Suprapubic skin (tissue), 4 donors: ENCODE measurements at places on chromosomes 12 and 14.
A peak's percentile ranks its signal among the peaks of the same experiment; 100 is the strongest.

DNA sequence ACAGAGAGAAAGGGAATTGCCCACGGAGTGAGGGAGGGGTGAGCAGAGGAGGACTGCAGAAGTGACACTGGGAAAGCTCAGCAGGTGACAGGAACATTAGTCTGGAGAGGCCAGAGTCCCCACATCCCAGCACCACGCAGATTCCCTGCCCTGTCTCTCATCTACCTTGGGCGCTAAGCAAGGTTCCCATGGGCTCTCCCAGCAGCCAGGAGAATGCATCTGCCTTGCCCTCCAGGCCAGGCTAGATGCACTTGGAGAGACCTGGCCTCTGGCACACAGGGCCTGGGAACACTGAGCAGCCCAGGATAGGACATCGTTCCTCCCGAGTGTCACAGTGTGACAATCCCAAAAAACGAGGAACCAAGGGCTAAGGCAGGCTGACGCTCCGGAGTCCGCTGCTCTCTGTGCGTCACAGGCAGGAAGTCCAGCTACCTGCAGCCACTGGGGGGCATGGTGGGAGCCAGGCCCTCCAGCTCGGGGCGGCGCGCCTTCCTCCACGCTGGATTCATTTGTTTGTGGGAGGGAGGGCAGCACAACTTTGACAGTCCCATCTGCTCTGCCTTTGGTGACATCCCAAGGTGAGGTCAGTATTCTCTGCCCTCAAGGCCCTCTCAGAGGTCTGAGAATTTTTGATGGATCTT, 5.4 kb upstream of the NGB start:
- H3K36me3 ChIP-seq, result peaks cover 44% of the 10 kb centered on the region
- no peak overlapping the region for H3K27ac ChIP-seq
- peaks cover 15% of the 10 kb centered on the region for H3K27me3 ChIP-seq
- DNase-seq, result no peak
- H3K4me1 ChIP-seq, result peaks cover under 1% of the 10 kb centered on the region
- H3K4me3 ChIP-seq, result no peak overlapping the region

- H3K4me3 ChIP-seq, result no peak overlapping the region
- H3K36me3 ChIP-seq, result no peaks in the 10 kb centered on the region
- no peak for DNase-seq
- H3K27me3 ChIP-seq, result no peaks in the 10 kb centered on the region
Observed at GRCh38 chr14:40345334-40345733, 913.1 kb upstream of the FBXO33 start.

DNA sequence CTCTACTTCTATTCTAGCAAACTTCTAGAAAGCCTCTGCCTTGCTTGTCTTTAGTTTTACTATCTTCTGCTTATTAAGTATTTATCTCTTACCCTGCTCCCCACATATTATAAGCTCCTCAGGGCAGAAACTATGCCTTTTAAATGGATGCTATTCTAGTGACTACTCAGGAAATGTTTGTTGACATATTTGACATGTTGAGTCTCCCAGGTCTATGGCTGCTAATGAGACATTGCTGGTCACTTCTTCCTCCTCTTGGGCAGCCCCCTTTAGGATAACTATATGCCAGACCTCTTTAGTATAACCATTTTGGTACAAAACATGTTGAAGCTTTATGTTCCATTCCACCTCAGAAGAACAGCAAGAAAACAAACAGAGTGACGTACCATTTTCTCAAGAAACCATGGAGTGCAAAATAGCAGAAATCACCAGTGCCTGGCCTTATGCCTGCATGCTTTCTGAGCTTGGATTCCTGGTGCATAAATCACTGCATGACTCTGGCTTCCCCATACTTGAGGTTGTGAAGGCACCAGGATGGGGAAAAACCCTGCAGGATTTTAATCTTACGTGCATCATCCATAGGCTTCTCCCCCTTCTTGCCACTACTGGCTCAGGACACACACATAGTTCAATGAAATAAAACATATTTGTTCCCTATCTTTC, 202.6 kb downstream of the TMX1 start:
- no peak overlapping the region for H3K4me3 ChIP-seq
- H3K36me3 ChIP-seq, result no peaks in the 10 kb centered on the region
- no peak for DNase-seq
- no peak overlapping the region for H3K27ac ChIP-seq

DNA sequence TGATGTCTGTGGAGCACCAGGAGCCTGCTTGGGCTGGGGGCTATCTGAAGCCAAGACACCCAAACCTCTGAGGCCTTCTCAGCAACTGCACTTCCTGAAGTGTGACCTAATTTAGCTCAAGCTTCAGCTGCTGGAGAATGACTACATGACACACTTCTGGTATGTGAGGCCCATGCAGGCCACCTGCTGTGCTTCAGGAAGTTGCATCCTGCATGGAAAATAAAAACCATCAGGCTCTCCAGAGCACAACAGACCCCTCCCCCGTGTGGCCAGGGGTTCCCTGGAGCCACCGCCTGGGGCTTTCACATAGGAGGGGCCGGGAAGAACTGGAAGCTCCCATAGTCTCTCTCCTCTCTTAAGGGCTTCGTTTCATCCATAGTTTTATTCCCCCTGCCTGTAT, 217.7 kb downstream of the SLC15A4 start:
- no peak overlapping the region for H3K4me3 ChIP-seq
- no peaks in the 10 kb centered on the region for H3K36me3 ChIP-seq
- H3K4me1 ChIP-seq, result no peaks in the 10 kb centered on the region
- H3K27me3 ChIP-seq, result no peaks in the 10 kb centered on the region

DNA sequence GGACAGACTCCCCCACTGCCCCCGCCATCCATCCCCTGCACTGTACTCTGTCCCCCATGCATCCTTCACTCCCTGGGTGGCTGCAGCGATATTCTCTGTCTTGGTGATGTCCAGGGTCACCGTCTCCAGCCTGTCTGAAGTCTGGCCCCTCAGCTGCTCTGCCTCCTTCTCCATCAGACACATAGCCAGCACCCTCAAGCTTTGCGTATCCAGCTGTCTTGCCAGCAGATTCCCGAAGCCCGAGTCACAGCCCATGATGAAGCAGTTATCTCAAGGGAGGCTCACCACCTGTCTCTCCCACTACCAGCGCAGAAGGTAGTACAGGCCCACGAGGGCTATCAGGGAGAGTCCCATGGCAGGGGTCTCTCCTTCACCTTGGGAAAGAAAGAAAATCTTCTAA, 77.8 kb downstream of the HSD17B6 start:
- DNase-seq, result no peak
- no peak overlapping the region for H3K4me3 ChIP-seq
- H3K27ac ChIP-seq, result no peak overlapping the region
- H3K36me3 ChIP-seq, result no peaks in the 10 kb centered on the region

DNA sequence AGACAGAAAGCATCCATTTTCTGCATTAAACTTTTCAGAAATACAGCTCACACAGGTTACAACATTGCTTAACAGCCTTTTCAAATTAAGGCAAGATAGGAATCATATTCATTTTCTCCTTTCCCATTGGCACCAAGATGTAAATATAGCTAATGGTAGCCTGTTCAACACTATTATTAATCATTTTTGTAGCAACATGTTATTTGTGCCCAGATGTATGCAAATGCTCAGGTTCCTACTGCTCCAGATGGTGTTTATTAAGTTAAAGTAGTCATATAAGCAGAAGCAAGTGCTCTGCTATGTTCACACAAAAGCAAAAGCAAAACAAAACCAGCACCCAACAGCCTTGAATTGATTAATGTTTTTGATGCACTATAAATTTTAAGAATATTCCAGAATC, 1110.6 kb downstream of the SLC6A15 start:
- no peak overlapping the region for H3K4me3 ChIP-seq
- H3K36me3 ChIP-seq, result no peaks in the 10 kb centered on the region

- peaks cover 80% of the 10 kb centered on the region for H3K36me3 ChIP-seq
- H3K4me1 ChIP-seq, result peaks cover 18% of the 10 kb centered on the region
- no peaks in the 10 kb centered on the region for H3K27me3 ChIP-seq
- no peak for DNase-seq
- no peak overlapping the region for H3K4me3 ChIP-seq
Observed at GRCh38 chr12:6528539-6529235, 5.6 kb upstream of the GAPDH start.

GRCh38 chr12:89353188-89353822, 1.0 kb upstream of the DUSP6 start:
- no peaks in the 10 kb centered on the region for H3K27me3 ChIP-seq
- peak overlapping the region; percentile 99 for H3K27ac ChIP-seq
- peak overlapping the region; percentile 94 for H3K4me3 ChIP-seq
- H3K4me1 ChIP-seq, result peaks cover 65% of the 10 kb centered on the region
- peaks cover 5% of the 10 kb centered on the region for H3K36me3 ChIP-seq
- peak; percentile 85 for DNase-seq

GRCh38 chr14:24058260-24058950, 6.6 kb downstream of the CARMIL3 start:
- DNase-seq, result no peak
- no peak overlapping the region for H3K4me3 ChIP-seq
- H3K27me3 ChIP-seq, result no peaks in the 10 kb centered on the region
- no peaks in the 10 kb centered on the region for H3K36me3 ChIP-seq
- H3K27ac ChIP-seq, result no peak overlapping the region
- no peaks in the 10 kb centered on the region for H3K4me1 ChIP-seq

DNA sequence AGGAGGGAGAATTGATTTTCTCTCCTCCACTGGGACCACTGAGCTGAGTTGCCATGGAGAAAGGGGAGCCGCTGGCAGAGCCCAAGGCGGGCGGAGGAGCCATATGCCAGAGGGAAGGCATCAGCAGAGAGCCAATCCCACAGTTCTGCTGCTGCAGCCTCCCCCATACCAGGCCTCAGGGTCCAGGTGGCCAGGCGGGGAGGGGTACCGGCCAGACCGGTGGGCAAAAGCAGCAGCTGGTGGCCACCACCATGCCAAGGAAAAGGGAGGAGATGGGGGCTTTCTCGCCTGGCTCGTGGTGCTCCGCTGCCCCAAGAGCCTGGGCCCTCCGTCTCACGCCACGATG, 72.8 kb downstream of the PITPNM2 start:
- no peaks in the 10 kb centered on the region for H3K27me3 ChIP-seq
- H3K4me3 ChIP-seq, result no peak overlapping the region
- no peak overlapping the region for H3K27ac ChIP-seq
- H3K4me1 ChIP-seq, result peaks cover 37% of the 10 kb centered on the region

GRCh38 chr14:36317650-36318049, 2.8 kb downstream of the MBIP start:
- no peak for DNase-seq
- peaks cover 7% of the 10 kb centered on the region for H3K36me3 ChIP-seq
- no peak overlapping the region for H3K4me3 ChIP-seq

GRCh38 chr12:131753005-131753404, 42.1 kb downstream of the SFSWAP start:
- peak; percentile 72 for DNase-seq
- peaks cover 88% of the 10 kb centered on the region for H3K36me3 ChIP-seq
- no peak overlapping the region for H3K27ac ChIP-seq
- no peak overlapping the region for H3K4me3 ChIP-seq
- H3K4me1 ChIP-seq, result no peaks in the 10 kb centered on the region

- H3K4me1 ChIP-seq, result peaks cover 52% of the 10 kb centered on the region
- no peaks in the 10 kb centered on the region for H3K36me3 ChIP-seq
- DNase-seq, result no peak
- H3K4me3 ChIP-seq, result no peak overlapping the region
- H3K27ac ChIP-seq, result no peak overlapping the region
Observed at GRCh38 chr12:104600036-104600712, 143.4 kb downstream of the CHST11 start.

DNA sequence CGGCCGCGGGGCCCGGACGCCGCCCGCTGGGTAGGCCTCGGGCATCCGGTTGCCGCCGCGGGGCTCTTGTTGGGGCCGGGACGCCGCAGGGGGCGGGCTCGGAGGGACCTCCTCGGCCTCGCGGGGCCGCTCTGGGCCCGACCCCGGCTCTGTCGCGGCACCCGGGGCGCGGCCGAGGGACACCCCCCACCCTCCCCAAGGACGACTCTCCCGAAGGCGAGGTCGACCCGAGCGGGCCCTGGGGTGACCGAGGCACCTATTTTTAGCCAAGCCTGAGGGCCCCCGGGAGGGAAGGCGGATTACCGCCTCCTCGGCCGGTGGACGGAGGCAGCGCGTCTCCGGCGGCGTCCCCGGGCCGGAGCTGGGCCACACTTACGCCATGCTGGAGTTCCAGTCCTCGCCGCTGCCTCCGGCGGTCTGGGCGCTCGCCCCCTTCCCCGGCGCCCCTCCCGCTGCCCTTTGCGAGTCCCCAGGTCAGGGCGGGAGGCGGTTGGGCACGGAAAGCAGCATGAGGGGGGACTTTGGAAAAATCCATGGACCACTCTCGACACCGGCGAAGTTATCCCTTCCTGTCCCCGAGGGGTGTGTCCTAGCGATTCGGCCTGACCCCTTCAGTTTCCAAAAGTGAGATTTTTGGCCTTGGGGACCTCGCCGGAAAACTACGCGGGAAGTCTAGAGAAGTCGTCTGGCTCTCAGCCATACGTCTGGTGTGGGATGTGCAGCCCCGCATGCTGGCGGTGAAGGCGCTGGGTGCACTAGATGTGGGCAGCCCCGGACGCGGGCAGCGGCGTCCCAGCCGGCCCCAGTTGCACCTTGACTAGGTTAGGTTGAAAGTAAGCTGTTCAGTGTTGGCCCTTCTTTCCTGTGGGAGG, 699 bp downstream of the KTN1 start:
- peaks cover 62% of the 10 kb centered on the region for H3K4me1 ChIP-seq
- no peaks in the 10 kb centered on the region for H3K27me3 ChIP-seq
- H3K4me3 ChIP-seq, result peak overlapping the region; percentile 99

DNA sequence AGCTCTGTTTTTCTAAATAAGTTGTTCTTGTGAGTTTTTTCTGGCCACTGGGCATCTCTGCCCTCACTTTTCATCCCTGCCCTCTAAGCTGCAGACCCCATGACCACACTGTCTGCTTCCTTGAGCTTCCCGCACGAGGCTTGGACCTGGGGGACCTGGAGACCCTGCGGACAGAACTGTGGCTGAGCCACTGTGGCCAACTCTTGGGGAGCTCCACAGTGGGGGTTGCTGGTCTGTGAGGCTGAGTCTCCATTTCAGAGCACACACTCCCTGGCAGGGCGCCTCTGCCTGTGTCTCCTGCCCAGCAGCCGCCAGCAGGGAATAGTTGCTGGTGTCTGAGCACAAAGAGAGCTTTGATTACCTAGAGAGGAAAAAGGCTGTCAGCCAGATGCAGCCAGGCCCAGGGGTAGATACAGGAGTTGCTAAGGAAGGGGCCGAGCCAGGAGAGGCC, 13.1 kb upstream of the RIN3 start:
- no peak overlapping the region for H3K4me3 ChIP-seq
- peaks cover 4% of the 10 kb centered on the region for H3K4me1 ChIP-seq
- no peaks in the 10 kb centered on the region for H3K27me3 ChIP-seq
- peak overlapping the region; percentile 59 for H3K27ac ChIP-seq
- H3K36me3 ChIP-seq, result no peaks in the 10 kb centered on the region

DNA sequence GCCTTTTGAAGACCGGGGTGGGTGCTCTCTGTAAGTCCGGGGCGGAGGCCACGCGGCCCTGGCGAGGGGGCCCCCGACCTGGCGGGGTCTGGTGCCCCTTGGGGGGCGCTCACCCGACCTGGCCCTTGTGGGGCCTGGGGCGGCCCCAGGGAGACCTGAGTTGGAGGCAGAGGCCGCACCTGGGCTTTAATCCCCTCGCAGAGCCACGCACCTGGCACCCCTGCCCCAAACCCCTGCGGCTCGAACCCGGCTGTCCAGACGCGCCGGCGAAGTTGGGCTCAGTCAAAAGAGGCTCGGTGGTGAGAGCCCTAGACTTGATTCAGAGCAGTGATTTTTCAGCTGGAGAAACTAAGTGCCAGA, 267 bp downstream of the CFAP251 start:
- H3K4me1 ChIP-seq, result peaks cover 11% of the 10 kb centered on the region
- H3K27me3 ChIP-seq, result no peaks in the 10 kb centered on the region
- no peak overlapping the region for H3K27ac ChIP-seq
- peaks cover 39% of the 10 kb centered on the region for H3K36me3 ChIP-seq

GRCh38 chr12:76595056-76595455, 35.5 kb upstream of the OSBPL8 start:
- no peaks in the 10 kb centered on the region for H3K36me3 ChIP-seq
- no peak for DNase-seq
- no peak overlapping the region for H3K27ac ChIP-seq
- no peak overlapping the region for H3K4me3 ChIP-seq
